Heart left ventricle (tissue), 16 donors: ENCODE measurements at places on chromosomes 4 and X.

- DNase-seq = no peak
Measured at GRCh38 chrX:121886557-121886956, 839.1 kb downstream of the GLUD2 start.

- no peak for DNase-seq
Measured at GRCh38 chr4:151417164-151417571, 8.2 kb downstream of the FHIP1A start.

DNA sequence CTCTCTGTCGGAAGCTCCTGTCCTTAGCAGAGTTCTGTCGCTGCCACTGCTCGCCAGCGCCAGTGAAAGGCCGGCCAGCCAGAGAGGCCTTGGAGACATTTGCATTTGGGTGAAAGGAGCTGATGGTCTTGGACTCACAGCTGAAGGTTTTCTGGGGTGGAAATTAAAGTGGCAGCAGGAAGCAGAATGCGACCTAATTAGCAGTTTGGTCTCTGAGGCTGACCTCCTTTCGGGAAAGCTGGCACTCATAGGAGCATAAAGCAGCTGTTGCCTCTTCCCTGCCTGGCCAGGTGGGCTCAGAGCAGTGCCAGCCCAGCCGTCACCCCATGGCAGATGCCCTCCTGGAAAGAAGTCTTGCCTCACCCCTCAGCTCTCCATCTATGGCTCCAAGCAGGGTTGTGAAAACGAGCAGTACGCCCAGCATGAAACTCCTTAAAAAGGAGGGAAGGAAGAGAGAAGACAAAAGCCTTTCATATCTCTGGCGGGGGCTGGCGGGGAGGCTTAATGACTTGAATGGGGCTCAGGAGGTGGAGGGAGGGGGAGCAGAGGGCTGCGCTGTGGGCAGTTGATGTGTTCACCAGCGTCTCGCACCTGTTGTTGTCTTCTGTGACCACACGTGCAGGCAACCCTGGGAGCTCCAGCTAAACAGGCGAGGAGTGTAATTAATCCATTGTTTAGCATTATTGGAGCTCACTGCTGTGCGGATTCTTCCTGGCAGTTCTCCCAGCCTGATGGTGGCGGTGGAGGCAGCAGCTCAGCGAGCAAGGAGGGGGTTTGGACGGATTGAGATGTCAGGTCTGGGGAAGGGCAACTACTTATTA is 264.0 kb downstream of the MID1IP1 start:
- DNase-seq = no peak

DNA sequence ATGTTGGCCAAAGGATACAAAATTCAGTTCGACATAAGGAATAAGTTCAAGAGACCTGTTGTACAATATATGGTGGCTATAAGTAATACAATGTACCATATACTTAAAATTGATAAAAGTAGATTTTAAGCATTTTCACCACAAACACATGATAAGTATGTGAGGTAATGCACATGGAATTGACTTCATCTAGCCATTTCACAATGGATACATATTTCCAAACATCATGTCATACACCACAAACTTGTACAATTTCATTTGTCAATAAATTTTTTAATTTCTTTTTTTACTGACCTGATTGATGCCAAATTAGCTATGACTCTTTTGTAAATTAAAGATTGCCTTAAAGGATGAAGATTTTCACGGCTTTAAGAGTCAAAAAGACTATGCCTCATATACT is 103.1 kb upstream of the VCX2 start:
- DNase-seq = no peak

DNA sequence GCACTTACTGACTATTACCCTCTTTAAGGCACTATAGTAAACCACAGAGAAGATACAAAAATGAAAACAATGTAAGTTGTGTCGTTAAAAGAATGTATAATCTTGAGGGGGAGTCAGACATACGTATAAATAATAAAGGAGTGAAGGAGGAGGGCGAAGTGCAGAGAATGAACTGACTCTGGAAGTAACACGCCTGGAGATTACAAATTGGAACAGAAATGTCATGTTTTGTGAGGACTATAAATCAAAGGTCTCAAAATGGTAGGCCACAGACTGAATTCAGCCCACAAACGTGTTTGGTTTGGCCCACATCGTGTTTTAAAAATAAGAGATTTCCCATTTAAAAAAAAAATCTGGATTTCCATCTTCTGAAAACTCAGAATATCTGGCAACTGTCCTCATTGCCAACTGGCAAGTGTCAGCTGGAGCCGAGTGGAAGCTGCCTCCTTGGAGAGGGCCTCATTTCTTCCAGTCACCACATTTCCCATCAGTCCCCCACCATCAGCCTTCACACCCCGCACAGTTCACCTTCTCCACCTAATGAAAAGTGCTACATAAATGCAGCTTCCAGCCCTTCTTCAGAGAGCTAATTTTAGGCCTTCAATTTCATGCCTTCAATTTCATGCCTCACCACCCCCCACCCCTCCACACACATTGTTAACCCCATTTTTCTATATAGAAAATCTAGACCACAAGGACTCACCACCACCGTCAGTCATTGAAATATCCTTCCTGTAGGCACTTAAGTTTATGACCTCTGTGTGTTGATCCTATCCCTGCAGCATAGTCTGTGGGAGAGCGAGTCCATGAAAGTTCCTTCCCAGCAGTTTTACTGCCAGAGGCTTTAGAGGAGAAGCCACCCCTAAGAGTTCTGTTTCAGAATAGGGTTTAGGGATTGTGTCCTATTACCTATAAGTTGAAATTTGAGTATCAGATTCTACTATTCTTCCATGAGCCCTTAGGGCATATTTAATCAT is 32.0 kb upstream of the COL25A1 start:
- DNase-seq = no peak

DNA sequence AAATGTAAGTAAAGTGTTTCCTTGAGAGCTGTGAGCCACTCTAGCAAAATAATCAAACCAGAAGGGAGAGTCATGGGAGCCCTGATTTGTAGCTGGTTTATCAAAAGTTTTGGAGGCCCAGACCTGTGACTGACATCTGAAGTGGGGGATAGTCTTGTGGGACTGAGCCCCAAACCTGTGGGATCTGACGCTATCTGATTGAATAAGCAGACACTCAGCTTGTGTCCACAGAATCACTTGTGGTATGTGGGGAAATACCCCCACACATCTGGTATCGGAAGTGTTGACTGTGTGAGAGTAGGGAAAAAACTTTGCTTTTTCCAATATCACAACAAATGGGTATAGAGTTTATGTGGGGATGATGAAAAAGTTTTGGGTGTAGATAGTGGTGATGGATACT is 35.4 kb downstream of the FUNDC1 start:
- no peak for DNase-seq

- DNase-seq = peak; percentile 13
Measured at GRCh38 chrX:51395810-51396728, 63.4 kb downstream of the NUDT10 start.

- no peak for DNase-seq
Measured at GRCh38 chrX:145716226-145716625, 101.4 kb upstream of the SLITRK2 start.

DNA sequence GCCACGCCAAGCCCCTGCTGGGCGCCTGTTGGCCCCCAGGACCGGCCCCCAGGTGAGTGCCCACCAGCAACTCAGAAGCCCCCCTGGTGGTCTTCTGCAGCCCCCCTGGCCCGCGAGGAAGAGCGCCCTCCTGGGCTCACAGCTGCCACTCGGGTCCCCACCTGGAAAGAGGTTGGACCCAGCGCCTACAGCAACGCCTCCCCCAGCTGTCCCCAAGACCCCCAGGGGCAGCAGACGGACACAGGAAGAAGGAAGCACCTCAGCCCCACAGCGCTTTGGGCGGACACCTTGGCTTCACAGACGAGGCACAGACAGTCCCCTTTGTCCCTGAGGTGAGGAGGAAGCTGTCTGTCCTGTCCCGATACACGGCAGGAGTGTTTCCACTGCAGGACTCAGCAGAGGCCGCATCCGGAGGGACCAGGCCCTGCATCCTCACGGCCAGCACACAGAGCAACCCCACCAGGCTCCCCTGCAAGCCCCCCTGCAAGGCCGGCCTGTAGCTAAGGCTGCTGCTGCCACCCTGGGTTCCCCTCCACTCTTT is 115.6 kb upstream of the NKX1-1 start:
- DNase-seq = no peak

DNA sequence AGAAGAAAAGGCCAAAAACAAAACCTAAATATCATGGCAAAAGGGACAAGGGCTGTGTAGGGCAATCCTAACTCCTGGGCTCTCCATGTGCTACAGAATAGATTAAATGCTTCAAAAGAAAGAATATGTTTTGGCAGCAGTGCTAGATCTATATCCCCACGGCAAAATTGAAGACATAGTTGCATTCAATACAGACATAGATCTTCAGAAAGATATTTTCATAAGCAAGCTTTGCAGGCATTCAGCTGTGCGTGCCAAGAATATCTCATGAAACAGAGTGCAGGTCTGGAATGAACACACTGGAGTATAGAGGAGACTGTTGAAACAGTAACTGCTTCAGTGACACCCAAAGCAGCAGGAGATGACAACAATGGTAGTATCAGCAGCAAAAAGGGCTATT is 1476.9 kb downstream of the ARAP2 start:
- DNase-seq = no peak

- DNase-seq = no peak
Measured at GRCh38 chr4:118846979-118847378, 11.1 kb upstream of the SEC24D start.
